ENCODE measurements at places on chromosomes 11 and 22.

GRCh38 chr22:45103756-45104155 lies 60.0 kb upstream of the NUP50 start:
- no peak for DNase-seq

- DNase-seq, result no peak
These were observed 77.5 kb downstream of the BLID start for GRCh38 chr11:122038543-122038942.

DNA sequence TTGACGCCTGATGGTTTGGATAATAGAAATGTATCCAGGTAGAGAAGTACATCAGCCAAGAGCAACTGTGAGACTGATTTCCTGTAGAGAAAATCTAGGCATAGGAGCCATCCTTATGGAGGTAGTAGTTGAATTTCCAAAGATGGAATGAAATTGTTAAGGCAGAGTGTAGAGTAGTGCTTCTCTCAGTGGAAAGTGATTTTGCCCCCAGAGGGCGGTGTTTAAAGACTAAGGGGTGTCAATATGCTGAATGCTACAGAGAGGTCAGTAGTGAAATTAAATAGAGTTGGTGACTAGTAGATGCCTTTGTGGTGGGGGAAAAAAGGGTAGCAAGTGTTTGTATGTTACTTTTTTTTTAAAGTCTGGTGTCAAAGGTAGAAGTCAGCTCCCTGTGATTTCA lies 54.5 kb downstream of the TRIM44 start:
- DNase-seq, result no peak

DNA sequence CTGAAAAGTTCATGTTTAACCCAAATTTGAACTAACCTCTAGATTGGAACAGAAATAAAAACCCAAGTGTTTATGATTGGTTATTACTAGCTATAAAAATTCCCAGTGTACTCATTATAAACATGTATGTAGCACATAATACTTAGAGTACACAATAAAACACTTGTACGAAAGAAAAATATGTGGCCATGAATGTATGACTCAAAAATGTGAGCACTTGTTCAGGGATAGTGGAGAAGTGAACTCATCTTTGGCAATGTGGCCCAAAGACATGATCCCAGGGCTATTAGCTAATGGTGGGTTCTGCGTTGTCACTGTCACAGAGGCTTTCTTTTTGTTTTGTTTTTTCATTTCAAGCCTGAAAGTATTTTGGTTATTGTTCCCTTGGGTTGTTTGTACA lies 72.0 kb downstream of the PPFIBP2 start:
- no peak for DNase-seq

- peak; percentile 55 for DNase-seq
These were observed 143.2 kb downstream of the BBOX1 start for GRCh38 chr11:27183672-27184457.

GRCh38 chr11:103907548-103908455 lies 128.6 kb upstream of the DDI1 start:
- no peak for DNase-seq

DNA sequence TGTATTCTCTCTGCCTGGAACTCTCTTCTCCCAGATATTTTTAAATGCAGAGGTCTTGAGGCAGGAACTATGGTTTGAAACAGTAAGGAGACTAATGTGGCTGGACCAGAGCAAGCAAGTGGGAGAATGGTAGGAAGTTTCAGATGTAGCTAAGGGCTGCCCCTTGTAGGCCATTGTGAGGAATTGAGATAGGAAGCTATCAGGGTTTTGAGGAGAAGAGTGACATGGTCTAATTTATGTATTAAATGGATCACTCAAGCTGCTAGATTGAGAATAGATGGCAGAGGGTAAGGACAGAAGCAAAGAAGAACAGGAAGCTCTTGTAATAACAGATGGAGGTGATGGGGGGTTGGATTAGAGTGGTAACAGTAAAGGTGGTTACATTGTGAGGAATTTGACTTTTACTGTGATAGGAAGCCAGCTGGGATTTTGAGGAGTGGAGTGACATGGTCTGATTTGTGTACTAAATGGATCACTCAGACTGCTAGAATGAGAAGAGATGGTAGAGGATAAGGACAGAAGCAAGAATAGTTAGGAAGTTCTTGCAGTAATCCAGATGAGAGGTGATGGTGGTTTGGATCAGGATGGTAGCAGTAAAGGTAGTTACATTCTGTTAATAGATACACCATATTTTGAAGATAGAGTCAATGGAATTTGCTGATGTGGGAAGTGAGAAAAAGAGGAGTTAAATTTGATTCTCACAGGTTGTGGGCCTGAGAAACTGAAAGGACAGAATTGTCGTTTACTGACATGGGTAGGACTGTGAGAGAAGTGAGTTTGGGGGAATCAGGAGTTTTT lies 63.0 kb downstream of the HIPK3 start:
- DNase-seq, result no peak

DNA sequence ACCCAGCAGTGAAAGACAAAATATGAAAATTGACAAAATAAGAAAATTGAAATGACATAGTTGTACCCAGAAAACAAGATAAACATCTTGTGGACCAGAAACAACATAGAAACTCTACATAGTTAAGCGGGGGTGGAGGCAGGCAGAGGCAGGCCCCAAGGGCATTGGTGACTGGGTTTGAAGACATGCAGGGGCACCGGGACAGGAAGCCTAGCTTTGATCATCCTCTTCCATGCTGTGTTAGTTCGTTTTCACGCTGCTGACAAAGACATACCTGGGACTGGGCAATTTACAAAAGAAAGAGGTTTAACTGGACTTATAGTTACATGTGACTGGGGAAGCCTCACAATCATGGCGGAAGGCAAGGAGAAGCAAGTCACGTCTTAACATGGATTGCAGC lies 33.5 kb upstream of the CRTAM start:
- no peak for DNase-seq

DNA sequence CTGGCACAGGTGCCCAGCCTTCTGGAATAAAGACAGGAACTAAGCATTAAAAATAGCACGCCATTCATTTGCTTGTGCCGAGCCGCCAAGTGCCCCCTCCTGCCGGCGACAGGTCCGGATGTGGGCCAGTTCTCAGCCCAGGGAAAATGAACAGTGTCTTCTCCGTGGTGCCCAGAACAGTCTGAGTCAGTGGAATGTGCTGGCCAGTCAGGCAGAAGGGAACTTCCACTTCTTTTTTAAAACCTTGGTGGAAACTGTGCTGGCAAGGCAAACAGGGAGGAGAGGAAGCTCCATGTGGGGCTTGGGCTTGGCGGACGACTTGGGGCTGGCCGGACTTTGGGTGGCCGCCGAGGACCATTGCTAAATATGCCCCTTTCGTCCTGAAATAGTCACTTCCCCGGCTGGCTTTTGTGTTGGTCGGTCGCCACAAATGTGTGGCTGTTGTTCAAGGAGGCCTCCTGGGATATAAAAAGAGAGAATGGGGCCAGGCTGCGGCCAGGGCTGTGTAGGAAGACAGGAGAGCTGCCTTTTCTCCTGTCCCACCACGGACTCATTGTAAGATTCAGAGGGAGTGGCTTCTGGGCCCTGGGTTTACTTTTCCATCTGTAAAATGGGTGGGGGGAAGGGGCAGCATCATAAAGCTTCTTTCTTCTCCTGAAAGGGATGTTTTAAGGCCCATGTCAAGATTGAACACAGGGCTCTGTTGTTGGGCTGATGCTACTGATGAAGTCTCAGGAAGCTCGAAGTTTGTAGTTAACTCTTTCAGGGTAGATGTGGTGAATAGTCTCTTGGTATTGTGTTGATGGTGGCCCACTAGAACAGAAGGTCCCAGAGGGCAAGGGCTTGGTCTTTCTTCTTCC lies 101.0 kb downstream of the PTPRJ start:
- DNase-seq, result no peak

- no peak for DNase-seq
These were observed 23.5 kb downstream of the IRAG1 start for GRCh38 chr11:10670099-10670498.

DNA sequence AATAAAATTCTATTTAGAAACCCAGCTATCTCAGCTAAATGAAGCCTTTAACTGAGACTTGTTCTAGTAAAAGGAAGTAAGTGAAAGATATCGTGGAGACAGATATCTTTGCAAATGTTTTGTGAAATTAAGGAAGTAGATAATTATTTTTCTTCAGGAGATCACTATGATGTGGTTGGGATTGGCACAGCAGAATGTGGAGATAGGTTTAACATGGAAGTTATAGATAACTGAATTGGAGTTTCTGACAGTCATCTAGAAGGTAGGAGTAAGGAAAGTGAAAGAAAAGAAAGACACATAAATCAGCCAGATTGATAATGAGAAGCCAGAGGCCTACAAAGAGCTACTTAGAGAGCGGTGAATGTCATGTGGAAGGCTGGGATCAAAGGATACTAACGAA lies 4.7 kb upstream of the CASP5 start:
- no peak for DNase-seq

DNA sequence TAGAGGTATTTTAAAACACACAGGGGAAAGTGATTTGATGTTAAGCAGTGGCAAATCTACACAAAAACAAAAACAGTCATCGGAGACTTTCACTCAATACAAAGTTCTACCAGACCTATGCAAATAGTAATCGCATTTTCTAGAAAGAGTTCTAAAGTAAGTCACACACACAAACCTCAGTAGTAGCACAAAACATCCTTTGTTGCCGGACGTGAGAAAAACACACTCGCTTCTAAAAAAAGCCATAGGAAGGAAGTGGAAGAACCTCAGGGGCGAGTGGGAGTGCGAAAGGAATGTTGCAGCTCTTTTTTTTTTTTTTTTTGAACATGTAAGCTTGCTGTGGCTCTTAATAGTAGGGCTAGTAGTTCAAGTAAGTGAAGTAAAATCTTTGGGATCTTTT lies 88.9 kb downstream of the MAML2 start:
- no peak for DNase-seq

DNA sequence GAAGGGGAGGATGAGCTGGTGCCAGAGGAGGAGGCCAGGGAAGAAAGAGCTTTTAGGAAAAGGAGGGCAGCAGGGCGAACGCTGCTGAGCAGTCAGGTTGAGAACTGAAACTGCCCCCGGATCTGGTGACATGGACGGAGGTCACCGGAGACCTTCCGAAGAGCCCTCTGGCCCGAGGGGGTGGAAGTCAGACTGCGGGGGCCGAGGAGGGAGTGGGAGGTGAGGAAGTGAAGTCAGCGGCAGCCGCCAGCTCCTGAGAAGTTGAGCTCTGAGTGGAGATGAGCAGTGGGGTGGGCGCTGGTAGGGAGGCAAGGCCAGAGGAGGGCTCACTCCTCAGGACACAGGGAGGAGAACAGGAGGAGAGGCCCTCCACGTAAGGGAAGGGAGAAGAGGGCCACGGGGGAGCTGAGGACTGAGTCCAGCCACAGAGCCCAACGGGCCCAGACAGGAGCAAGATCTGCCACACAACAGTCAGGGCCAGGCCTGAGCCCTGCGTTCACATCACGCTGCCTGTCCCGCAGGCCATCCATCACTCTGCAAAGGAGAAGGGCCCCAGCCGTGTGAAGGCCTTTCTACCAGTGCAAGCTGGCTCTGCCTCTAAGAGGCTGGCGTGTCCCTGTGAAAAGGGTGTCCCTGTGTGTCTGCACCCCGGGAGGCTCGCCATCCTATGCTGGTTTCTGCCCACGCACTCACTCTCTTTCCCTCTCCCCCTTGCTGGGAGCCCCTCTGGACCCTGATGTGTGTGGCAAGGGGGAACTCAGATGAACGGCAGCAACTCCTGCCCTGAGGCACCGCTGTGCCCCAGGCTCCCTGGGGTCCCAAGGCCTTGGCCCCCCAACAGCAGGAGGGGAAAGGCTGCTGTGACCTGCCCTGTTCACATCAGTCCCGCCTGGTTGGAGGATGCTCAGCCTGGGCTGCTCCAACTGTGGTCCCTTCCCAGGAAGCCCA lies 19.0 kb upstream of the LRRC32 start:
- no peak for DNase-seq

DNA sequence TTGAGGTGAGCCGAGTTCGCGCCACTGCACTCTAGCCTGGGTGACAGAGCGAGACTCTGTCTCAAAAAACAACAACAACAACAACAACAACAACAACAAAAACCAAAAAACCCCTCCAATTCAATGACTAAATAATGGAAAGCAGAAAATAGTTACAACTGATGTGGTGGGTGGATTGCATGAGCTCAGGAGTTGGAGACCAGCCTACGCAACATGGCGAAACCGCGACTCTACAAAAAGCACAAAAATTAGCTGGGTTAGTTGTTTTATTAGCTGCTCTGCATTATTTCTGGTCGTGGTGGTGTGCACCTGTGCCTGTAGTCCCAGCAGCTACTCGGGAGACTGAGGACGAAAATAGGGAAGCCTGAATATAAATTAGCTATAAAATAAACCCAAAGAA lies 2.6 kb upstream of the PATL1 start:
- DNase-seq, result no peak

DNA sequence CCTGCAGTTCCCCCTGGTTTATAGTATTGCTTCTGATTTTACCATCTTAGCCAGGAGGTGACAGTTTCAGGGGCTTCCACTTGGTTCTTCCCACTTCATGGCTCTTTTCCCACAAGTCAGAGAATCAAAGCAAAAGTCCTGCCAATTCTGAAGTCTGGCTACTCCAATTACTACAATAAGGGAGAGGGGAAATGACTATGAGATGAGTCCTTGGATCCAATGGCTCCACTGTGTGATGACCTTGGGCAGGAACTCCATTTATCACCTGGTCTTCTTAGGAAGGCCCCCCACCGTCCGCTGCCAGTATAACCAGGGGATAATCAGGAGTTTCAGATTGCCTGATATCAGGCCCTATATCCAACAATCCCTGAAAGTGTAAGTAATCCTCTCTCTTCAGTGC lies 31.6 kb upstream of the CCND1 start:
- no peak for DNase-seq

DNA sequence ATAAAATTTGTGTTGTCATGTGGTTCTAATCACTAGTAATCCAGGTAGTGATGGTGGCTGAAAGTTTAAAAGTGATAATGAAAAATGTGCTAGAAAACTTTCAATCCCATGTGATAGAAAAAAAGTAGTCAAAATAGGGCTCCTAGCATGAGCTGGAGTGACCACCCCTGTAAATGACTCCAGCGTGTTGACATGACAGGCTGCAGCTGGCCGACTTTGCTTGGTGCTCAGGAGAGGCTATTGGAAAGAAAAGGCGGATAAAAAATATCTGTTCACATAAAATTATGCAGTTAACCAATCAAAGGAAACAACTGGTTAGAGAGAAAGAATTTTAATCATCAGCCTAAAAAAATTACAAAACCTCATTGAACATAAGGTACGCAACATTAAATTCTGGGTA lies 16.9 kb upstream of the MTCH2 start:
- no peak for DNase-seq

GRCh38 chr11:80595011-80595410 lies 1154.2 kb upstream of the TENM4 start:
- peak; percentile 25 for DNase-seq

- DNase-seq, result no peak
These were observed 59.2 kb upstream of the PRODH start for GRCh38 chr22:18995327-18995711.

All from Panc1 (cell line).